Memory B cell (primary cell): ENCODE measurements at places on chromosomes 16 and 17.
A peak's percentile ranks its signal among the peaks of the same experiment; 100 is the strongest.

DNA sequence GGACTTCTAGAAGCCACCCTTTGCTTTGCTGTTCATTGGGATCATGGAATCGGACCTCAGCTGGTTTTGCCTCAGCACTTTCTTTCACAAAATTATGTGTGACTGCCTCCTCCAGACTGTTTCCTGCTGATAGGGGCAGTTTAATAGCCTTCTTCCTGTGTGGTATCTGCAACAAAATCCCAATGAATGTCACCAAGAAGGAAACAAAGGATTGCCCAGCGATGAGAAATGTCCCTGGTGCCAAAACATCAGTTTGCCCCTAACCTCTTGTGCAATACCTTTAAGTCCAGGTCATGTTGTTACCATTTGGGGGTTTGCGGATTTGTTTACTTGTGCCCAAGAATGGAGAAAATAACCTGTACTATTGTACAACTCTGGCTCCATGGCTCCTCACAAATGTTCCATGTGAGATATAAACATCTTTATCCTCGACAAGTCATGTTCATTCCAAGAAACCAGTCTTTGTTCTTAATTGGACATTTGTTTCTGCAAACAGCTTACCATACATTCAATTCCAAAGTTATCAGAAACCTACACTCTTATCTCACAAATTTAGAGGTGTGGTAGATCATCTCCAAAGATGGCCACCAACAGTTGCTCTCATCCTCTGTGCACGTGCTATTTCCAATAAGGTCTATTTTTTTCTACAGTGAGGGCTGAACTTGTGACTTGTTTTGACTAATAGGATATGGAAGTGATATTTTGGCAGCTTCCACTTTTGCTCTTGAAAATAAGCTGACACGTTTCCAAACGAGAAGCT lies 14.8 kb downstream of the TAC4 start:
- H3K4me3 ChIP-seq: no peak overlapping the region
- no peak overlapping the region for H3K27ac ChIP-seq
- no peaks in the 10 kb centered on the region for H3K27me3 ChIP-seq
- H3K36me3 ChIP-seq: peaks cover 25% of the 10 kb centered on the region
- peaks cover 3% of the 10 kb centered on the region for H3K4me1 ChIP-seq

DNA sequence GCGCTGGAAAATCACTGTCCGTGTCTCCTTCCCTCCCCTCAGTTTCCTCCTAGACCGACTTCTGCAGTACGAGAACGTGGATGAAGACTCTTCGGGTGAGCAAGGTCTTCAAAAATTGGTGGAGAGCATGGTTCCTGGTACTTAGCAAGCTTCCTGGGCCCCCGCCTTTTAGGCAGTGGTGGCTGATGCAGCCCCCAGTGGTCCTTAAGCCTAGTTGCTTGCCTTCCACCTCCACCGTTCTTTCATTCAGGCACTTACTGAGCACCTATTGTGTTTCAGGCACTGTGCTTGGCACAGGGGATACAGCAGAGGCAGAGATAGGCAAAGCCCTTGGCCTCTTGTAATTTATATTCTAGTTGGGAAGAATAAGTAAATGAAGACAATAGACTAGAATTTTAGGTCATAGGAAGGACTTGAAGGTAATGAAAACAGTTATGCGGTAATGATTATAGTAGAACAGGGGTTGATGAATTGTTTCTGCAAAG lies 767 bp downstream of the INO80E start:
- no peaks in the 10 kb centered on the region for H3K27me3 ChIP-seq
- H3K4me1 ChIP-seq: peaks cover 21% of the 10 kb centered on the region
- H3K27ac ChIP-seq: peak overlapping the region; percentile 97
- peaks cover 9% of the 10 kb centered on the region for H3K36me3 ChIP-seq
- H3K4me3 ChIP-seq: peak overlapping the region; percentile 99
- DNase-seq: no peak

DNA sequence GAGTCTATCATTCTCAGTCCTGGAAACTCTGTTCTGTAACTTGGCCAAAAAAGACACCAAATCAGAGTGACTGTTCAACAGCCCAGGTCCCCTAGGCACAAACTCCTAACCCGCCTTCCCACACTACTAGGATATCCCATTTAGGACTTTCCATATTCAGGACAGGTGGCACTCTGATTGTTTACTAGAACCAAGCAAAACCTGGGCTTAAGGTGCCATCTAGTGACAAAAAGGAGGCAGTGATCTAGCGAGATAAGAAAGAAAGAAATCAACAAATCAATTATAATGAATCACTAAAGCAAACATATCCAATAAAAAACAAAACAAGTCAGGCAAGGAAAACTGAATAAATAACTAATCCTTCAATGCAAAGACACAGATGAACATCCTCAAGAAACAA lies 203.9 kb downstream of the CEP112 start:
- H3K4me1 ChIP-seq: no peaks in the 10 kb centered on the region
- no peak overlapping the region for H3K27ac ChIP-seq
- H3K4me3 ChIP-seq: no peak overlapping the region
- DNase-seq: no peak
- H3K27me3 ChIP-seq: peaks cover 2% of the 10 kb centered on the region

DNA sequence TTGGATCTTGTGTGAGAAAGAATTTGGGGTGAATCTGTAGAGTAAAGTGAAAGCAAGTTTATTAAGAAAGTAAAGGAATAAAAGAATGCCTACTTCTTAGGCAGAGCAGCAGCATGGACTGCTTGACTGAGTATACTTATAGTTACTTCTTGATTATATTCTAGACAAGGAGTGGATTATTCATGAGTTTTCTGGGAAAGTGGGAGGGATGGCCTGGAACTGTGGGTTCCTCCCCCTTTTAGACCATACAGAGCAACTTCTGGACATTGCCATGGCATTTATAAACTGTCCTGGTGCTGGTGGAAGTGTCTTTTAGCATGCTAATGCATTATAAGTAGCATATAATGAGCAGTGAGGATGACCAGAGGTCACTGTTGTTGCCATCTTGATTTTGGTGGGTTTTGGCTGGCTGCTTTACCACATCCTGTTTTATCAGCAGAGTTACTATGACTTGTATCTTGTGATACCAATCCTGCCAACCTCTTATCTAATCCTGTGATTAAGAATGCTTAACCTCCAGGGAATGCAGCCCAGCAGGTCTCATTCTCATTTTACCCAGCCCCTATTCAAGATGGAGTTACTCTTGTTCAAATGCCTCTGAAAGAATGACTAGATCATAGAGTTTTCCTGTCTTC lies 58.7 kb downstream of the HSD17B2 start:
- H3K4me1 ChIP-seq: peaks cover 3% of the 10 kb centered on the region
- peaks cover 19% of the 10 kb centered on the region for H3K27me3 ChIP-seq
- H3K4me3 ChIP-seq: no peak overlapping the region
- DNase-seq: no peak

GRCh38 chr17:28911411-28912045 lies 8.6 kb upstream of the DHRS13 start:
- no peaks in the 10 kb centered on the region for H3K27me3 ChIP-seq
- H3K4me3 ChIP-seq: no peak overlapping the region
- H3K36me3 ChIP-seq: peaks cover 35% of the 10 kb centered on the region

DNA sequence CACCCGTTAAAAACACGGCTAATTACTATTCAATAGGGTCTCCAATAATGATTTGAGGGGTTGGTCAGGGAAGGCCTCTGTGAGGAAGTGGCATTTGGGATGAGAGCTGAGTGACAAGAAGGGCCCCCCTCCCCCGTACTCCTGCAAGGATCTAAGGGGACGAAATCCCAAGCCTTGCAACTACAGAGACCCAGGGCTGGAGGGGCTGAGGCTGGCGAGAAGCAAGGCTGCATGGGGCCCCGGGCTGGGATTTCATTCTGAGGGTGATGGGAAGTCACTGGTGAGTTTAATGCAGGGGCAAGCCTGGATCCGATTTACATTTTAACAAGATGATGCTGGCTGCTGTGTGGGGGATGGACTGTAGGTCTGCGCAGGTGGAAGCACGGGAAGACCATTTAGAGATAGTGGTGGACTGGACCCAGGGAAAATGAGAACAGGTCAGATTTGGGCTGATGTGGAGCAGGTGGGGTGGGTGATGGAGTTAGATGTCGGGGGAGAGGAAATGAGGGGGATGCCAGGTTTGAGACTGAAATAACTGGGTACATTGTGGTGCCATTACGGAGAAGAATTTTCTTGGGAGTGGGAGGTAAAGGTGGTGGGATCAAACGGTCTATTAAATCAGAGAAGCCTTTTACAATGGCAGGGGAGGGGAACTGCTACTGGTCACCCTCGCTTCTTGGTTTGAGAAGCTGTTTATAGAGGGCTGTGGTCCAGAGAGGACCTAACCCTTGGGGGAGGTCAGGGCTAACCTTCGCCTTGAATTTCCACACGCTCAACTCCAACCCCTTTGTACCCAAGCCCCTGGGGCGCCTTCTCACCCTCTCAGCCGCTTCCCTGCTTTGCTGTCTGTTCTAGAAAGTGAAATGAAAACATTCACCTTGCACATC lies 932 bp upstream of the MYBBP1A start:
- DNase-seq: no peak
- H3K4me3 ChIP-seq: peak overlapping the region; percentile 97
- H3K27me3 ChIP-seq: peaks cover 2% of the 10 kb centered on the region
- H3K27ac ChIP-seq: peak overlapping the region; percentile 87
- H3K36me3 ChIP-seq: peaks cover 1% of the 10 kb centered on the region
- peaks cover 16% of the 10 kb centered on the region for H3K4me1 ChIP-seq

DNA sequence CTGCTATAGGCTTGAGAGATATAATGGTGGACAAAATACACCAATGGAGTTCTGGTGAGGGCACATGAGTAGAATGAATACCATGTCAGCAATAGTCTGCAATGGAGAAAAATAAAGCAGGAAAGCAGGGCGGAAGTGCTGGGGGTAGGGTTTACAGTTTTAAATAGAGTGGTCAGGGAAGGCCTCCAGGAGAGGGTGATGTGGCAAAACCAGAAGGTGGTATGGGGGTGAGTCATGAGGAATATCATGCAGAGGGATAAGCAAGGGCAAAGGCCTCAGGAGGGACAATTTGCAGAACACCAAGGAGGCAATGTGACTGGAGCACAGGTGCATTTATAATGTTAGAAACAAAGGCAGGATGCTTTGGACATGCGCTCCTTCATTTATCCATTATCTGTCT lies 102.0 kb downstream of the ITFG1 start:
- no peaks in the 10 kb centered on the region for H3K27me3 ChIP-seq
- H3K4me1 ChIP-seq: no peaks in the 10 kb centered on the region
- peaks cover 31% of the 10 kb centered on the region for H3K36me3 ChIP-seq
- H3K4me3 ChIP-seq: no peak overlapping the region
- DNase-seq: no peak

- peak; percentile 51 for DNase-seq
- H3K27me3 ChIP-seq: no peaks in the 10 kb centered on the region
- peaks cover 22% of the 10 kb centered on the region for H3K4me1 ChIP-seq
- no peak overlapping the region for H3K27ac ChIP-seq
- H3K4me3 ChIP-seq: peak overlapping the region; percentile 77
Observed at GRCh38 chr16:11232852-11233726, 22.9 kb downstream of the SOCS1 start.

DNA sequence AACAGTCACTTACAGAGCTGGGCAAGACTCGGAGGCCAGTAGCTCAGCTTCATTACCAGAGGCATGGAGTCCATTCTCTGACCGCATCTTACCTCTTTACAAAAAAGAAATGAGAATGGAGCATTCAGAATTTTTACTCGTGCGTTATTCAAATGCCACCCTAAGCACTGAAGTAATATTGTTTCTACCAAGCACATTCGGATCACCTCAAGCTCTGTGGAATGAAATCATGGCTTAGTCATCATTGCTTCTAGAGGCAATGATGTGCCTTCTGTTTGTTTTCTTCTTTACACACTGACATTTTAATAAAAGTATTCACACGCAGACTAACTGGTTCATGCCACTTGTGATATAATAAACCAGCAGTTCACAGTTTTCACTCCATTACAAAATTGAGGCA lies 206.8 kb downstream of the PHKB start:
- no peak overlapping the region for H3K4me3 ChIP-seq
- H3K4me1 ChIP-seq: no peaks in the 10 kb centered on the region
- DNase-seq: no peak
- H3K36me3 ChIP-seq: peaks cover 32% of the 10 kb centered on the region
- no peak overlapping the region for H3K27ac ChIP-seq
- no peaks in the 10 kb centered on the region for H3K27me3 ChIP-seq

DNA sequence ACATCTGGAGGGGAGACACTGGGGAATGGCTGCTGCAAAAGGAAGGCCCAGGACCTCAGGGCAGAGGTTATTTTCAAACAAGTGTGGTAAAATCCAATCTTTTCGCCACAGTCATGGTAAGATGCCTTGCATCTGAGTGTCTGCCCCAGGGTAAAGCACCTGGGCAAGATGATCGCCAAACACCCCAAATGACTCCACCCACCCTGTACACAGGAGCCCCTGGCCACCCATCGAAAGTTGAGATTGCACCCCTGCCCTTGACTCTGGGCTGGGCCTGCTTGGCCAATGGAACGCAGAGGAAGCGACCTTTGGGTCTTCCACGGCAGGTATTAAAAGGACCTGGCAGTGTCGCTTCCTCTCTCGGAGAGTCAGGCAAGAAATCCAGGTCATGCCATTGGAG lies 88.8 kb downstream of the C16orf95 start:
- H3K4me1 ChIP-seq: no peaks in the 10 kb centered on the region
- no peak for DNase-seq
- H3K27ac ChIP-seq: no peak overlapping the region
- H3K4me3 ChIP-seq: no peak overlapping the region
- peaks cover 5% of the 10 kb centered on the region for H3K27me3 ChIP-seq

GRCh38 chr17:43609613-43610385 lies 51.9 kb downstream of the MEOX1 start:
- no peaks in the 10 kb centered on the region for H3K36me3 ChIP-seq
- H3K4me3 ChIP-seq: no peak overlapping the region
- H3K27ac ChIP-seq: no peak overlapping the region
- H3K4me1 ChIP-seq: peaks cover 1% of the 10 kb centered on the region

DNA sequence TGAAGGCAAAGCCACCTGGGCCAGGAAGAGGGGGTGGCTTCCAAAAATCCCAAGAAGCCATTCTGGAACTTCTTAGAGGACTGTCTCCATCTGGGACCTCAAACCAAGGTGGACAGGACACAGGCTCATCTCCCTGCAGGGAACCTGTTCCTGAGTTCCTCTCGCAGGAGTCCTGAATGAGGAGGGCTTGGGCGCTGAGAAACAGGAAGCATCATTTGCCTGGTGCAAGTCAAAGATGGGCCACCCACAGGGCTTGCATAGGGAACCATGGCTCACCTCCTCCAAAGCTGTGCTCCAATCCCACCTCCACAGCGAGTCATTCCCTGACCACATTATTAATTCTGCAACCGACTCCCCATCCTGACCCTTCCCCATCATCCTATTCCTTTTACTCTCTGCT lies 55.0 kb upstream of the RPL38 start:
- peaks cover 18% of the 10 kb centered on the region for H3K27me3 ChIP-seq
- H3K4me1 ChIP-seq: no peaks in the 10 kb centered on the region
- H3K36me3 ChIP-seq: no peaks in the 10 kb centered on the region
- H3K27ac ChIP-seq: no peak overlapping the region
- no peak overlapping the region for H3K4me3 ChIP-seq

DNA sequence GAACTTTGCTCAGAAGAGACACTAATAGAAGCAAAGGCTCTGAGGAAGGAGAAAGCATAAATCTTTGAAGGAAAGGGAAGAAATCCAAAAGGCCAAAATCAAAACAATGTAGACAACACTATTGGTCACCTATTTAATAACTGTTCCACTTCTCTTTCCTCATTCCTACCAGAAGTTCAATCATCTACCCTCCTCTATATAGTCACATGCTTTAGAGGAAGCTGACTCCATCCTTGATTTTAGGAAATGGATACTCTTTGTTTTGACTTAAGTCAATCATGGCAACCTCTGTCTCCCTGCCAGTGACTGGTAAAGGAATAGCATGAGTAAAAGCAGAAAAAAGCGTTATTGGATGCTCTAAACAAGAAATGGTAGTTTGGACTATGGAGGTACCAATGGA lies 7.3 kb downstream of the BRIP1 start:
- H3K4me3 ChIP-seq: no peak overlapping the region
- no peaks in the 10 kb centered on the region for H3K27me3 ChIP-seq
- DNase-seq: no peak
- no peaks in the 10 kb centered on the region for H3K4me1 ChIP-seq
